ENCODE measurements at places on chromosomes 12 and 14. TPM values are rescaled to one million over a fixed set of nuclear protein-coding genes. Genes with fewer than 3 reads are reported as not detected.

The AQP6 gene
- 19.7 TPM for polyA plus RNA-seq

The ADCY4 gene
- 26.6 TPM for polyA plus RNA-seq

The AGAP2 gene
- polyA plus RNA-seq, result 1.8 TPM

The CLEC9A gene
- polyA plus RNA-seq, result 0.55 TPM

- DNase-seq, result no peak
Observed at GRCh38 chr14:54338696-54339317, 58.0 kb upstream of the CDKN3 start.

DNA sequence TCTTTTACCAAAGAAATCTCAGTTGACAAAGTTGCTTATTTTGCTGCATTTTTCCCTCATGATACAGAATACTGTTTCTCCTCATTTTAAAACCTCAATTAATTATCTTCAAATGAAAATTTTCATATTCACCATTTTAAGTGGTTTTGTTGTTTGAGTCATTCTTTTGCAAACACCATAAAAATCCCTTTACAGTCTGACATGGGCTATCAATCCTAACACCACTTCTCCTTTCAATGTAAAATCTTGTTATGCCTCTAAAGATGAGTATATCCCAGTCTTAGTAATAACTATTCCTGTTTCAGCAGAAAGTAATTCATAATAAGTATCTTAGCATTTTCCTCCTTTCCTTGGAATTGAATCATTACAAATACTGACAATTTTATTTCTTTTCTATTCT, 192.2 kb downstream of the SYT1 start:
- no peak for DNase-seq
